GM20000 (cell line): ENCODE measurements at places on chromosomes 7 and 10.

GRCh38 chr7:73858807-73859206, 2.2 kb upstream of the TMEM270 start:
- DNase-seq = no peak

GRCh38 chr10:65611592-65611991, 1314.2 kb upstream of the LRRTM3 start:
- DNase-seq = no peak

GRCh38 chr10:5806745-5807144, 6.5 kb downstream of the GDI2 start:
- DNase-seq = no peak

DNA sequence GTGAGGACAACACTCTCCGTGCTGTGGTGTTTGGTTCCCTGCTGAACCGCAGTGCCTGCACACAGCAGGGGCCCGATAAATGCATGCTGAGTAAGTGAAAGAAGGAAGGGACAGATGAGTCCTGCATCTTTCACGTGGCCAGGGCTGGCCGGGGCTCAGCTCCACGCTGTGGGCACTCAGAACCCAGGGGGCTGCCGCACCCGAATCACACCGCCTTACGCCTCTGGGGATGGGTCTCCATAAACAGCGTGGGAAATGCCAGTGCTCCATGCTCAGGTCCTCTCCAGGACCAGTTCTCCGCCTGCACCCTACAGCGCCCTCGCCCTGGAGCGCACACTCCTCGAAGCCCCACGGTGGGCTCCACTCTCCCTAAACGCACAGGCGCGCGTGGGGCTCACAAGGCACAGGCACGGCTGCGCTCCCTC, 38.1 kb downstream of the RASGEF1A start:
- no peak for DNase-seq

DNA sequence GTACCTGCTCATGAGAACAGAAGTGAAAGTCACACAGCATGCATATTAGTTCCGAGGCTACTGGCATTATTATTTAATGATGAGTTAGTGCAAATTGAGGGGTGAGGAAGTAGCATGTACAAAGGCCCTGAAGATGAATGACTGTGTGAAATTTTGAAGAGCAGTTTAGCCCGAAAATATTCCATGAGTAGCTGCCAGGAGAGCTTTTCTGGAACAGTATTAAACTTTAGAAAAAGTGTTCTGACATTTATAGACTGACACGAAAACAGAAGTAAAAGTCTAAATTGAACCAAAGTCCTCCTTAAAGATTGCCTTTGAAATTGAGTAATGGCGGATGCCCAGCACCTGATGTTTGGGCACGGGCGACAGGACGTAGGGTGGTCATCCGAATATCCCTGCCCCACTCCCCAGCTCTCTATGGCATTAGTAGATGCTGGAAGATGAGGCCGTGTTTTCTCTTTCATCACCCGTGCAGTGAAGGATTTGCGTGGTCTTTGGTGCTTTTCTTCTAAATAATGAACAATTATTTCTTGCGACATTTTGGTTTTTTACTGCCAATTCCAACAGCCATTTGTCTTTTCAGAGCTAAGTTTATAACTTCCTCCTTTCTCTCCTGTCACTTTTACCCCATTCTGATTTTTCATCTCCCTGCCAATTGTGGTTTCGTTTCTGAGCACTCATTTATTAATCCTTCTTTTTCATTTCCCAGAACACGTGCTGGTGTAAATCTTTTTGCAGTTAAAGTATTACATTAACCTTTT, 192.6 kb downstream of the MGMT start:
- DNase-seq = no peak

DNA sequence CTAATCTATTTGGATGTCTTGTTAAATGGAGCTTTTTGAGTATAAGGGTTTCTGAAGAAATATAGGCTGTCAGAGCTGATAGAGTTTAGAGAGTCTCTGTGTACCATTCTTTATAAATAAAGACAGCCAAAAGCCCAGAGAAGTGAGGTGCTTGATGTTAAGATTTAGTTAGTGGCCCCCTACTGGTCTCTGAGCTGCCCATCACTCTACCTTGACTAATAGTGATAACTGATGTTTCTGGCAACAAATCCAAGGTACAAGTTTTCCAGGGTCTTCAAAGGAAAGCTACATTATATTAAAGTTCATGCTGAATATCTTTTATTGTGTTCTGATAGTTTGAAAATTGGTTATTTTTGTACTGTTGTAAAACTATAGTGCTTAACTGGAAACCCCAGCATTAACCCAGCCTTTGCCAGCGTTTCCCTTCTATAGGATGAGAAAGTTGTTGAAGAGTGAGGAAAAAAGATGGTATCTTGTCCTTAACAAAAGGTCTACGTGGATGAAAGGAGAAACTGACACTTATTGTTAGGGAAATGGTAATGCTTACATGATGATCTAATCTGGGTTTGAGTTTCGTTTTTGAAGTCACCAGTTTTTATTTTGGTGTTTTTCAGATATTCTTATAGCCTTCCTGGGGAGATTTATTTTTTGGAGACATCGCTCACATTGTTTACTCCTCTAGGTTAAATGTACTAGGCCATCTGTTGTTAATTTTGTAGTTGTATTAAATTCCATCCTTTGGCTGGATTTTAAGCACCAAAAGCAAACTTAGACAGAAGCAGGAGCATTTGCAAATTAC, 79.0 kb downstream of the AUTS2 start:
- no peak for DNase-seq

- no peak for DNase-seq
Observed at GRCh38 chr10:91048380-91048779, 127.5 kb upstream of the ANKRD1 start.

GRCh38 chr10:110147961-110148360, 59.4 kb upstream of the MXI1 start:
- DNase-seq = no peak

- DNase-seq = no peak
Observed at GRCh38 chr10:113096128-113096996, 146.3 kb downstream of the TCF7L2 start.

DNA sequence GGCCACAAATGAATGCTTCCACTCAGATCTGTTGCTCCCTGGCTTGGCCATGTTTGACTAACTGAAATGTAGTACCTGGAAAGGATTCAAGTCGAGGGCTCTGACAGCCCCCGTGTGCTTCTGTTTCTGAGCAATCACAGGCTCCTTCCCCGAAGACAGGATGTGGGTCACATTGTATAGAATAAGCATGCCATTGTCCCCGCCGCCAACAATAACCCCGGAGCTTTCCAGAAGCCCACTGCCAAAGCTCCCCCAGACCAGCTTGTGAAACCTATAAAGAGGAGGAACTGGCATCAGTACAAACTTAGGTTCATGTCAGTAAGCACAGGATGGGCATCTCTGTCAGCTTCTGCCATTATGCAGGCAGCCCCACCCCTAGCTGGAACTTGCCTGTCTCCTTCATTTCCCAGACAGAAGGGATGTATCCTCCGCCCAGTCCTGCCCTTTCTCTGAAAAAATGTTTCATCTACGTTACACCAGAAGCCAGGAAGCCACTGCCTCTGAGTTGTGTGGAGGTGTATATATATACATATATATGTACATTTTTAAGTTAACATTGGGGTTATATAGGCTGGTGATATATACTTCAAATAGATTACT, 10.3 kb downstream of the SEC31B start:
- no peak for DNase-seq
